ENCODE measurements at places on chromosomes 6 and 20.

DNA sequence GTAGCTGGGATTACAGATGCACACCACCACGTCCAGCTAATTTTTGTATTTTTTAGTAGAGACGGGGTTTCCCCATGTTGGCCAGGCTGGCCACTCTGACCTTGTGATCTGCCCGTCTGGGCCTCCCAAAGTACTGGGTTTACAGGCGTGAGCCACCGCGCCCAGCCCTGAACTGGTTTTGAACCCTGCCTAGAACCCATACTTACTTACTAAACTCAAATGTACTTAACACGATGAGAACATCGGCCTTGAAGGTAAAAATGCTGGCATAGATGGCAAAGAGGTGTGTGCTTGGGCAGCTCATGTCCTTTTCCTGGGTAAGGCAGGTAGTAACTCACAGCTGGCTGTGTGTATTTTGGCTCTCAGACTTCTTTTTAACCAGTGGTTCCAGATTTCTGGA lies 3.2 kb upstream of the ARMC12 start:
- no peaks in the 10 kb centered on the region for H3K36me3 ChIP-seq
- H3K27ac ChIP-seq, result no peak overlapping the region
- H3K4me3 ChIP-seq, result no peak overlapping the region
- DNase-seq, result no peak
- no peaks in the 10 kb centered on the region for H3K27me3 ChIP-seq

DNA sequence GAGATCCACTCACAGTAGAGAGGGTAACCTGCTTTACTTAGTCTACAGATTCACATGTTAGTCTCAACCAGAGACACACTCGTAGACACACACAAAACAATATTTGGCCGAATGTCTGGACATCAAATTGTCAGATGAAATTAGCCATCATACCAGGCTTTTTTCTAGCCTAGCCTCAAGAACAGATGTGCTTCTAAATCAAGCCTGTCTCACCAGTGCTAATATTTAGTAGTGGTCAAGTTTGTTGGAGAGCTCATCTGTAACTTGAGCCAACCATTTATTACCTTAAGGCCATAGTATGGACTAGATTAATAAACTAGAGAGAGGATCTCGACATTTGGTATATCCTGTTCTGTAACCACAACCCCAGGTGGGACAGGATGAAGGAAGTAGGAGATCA lies 1118.8 kb upstream of the MAP3K7 start:
- no peaks in the 10 kb centered on the region for H3K27me3 ChIP-seq
- no peaks in the 10 kb centered on the region for H3K36me3 ChIP-seq
- no peak for DNase-seq
- H3K4me3 ChIP-seq, result no peak overlapping the region
- no peak overlapping the region for H3K27ac ChIP-seq

- H3K4me3 ChIP-seq, result no peak overlapping the region
- DNase-seq, result no peak
- no peaks in the 10 kb centered on the region for H3K4me1 ChIP-seq
- H3K27ac ChIP-seq, result no peak overlapping the region
- no peaks in the 10 kb centered on the region for H3K27me3 ChIP-seq
Measured at GRCh38 chr6:86122086-86122485, 479.4 kb upstream of the SYNCRIP start.

- peaks cover 56% of the 10 kb centered on the region for H3K27me3 ChIP-seq
- H3K4me1 ChIP-seq, result peaks cover 30% of the 10 kb centered on the region
- no peak overlapping the region for H3K27ac ChIP-seq
- peak overlapping the region; percentile 29 for H3K4me3 ChIP-seq
- no peaks in the 10 kb centered on the region for H3K36me3 ChIP-seq
- no peak for DNase-seq
Measured at GRCh38 chr6:1382331-1382882, 7.0 kb upstream of the FOXF2 start.

GRCh38 chr6:149925974-149926777 lies 3.3 kb upstream of the RAET1G start:
- H3K4me1 ChIP-seq, result peaks cover 24% of the 10 kb centered on the region
- peak; percentile 61 for DNase-seq
- no peak overlapping the region for H3K4me3 ChIP-seq
- no peak overlapping the region for H3K27ac ChIP-seq
- H3K27me3 ChIP-seq, result peaks cover 58% of the 10 kb centered on the region

DNA sequence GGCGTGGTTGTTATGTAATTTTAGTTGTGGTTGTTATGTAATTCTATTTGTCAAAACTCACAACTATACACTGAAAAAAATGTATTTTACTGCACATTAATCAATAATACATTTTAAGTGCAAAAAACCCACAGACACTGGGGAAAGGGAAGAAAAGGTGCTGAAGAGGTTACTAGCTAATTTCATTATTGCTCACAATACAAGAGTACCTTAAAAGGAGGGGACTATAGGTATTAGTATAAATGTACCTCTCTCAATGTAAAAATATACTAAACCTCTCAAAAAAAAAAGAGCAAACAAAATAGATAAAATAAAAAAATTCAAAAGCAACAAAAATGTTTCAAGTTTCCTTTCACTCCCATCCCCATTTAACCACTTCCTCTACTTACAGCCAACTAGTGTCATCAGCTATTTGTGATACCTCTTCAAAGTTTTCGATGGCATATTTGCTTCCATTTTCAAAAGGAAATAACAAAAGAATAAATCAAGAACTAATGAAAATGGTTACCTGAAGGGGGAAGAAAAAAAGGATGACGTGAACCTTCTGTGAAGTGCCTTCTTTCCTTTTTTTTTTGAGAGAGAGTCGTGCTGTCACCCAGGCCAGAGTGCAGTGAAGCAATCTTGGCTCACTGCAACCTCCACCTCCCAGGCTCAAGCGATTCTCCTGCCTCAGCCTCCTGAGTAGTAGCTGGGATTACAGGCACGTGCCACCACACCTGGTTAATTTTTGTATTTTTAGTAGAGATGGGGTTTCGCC lies 30.2 kb downstream of the RANBP9 start:
- H3K4me3 ChIP-seq, result peak overlapping the region; percentile 13
- no peaks in the 10 kb centered on the region for H3K27me3 ChIP-seq
- no peaks in the 10 kb centered on the region for H3K36me3 ChIP-seq
- peak overlapping the region; percentile 58 for H3K27ac ChIP-seq

- no peaks in the 10 kb centered on the region for H3K36me3 ChIP-seq
- no peak for DNase-seq
- H3K4me3 ChIP-seq, result peak overlapping the region; percentile 69
- H3K27me3 ChIP-seq, result peaks cover 26% of the 10 kb centered on the region
- H3K4me1 ChIP-seq, result peaks cover 17% of the 10 kb centered on the region
Measured at GRCh38 chr6:10838794-10839333, 525 bp upstream of the MAK start.

DNA sequence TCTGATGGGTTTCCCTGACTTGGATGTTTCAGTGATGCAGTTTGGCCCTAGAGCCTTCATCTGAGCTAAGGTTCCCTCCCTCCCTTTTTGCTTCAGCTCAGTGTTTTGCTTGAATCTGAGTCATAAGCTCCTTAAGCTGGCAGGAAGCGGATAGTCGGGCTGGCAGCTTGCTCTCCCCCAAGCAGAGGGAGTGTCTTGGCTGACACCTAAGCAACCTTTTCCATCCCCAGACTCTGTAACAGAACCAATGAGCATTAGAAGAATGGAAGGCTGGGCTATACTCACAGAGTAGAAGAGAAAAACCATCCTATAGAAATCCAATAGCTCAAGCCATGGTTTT lies 98.3 kb downstream of the HAO1 start:
- no peak overlapping the region for H3K4me3 ChIP-seq
- no peak for DNase-seq
- no peaks in the 10 kb centered on the region for H3K27me3 ChIP-seq

DNA sequence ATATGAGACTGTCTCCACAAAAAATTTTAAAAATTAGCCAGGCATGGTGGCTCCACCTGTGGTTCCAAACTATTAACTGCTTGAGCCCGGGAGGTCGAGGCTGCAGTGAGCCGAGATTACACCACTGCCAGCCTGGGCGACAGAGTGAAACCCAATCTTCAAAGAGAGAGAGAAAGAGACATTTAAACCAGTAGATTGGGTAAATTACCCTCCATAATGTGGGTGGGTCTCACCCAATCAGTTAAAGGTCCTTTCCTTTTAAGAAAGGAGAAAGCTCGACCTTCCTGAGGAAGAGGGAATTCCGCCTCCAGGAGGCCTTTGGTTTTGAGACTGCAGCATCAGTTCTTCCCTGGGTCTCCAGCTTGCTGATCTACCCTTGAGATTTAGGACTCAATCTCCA lies 25.2 kb upstream of the SCML4 start:
- no peak for DNase-seq
- no peak overlapping the region for H3K27ac ChIP-seq
- H3K36me3 ChIP-seq, result no peaks in the 10 kb centered on the region
- H3K4me1 ChIP-seq, result peaks cover 12% of the 10 kb centered on the region

GRCh38 chr6:90144928-90145555 lies 151.6 kb downstream of the BACH2 start:
- no peaks in the 10 kb centered on the region for H3K4me1 ChIP-seq
- H3K36me3 ChIP-seq, result no peaks in the 10 kb centered on the region
- H3K27ac ChIP-seq, result no peak overlapping the region

DNA sequence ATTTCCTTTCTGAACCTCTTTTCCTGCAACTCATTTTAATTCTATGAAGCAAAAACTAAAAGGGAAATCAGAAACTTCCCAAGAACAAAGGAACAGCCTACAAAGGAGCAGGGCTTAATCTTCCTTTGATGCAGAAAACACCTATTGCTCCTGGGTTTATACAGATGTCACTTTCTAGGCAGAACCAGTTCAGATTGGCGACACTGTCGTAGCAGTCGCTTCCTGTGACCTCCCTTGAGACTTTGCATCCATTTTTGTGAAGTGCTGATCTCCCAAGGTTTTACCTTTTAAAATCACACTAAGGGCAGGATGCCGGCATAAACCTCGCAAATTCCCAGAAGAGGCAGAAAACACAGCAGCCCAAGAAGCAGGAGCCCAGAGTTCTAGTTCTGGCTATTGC lies 40.1 kb downstream of the JAG1 start:
- no peak for DNase-seq
- no peak overlapping the region for H3K27ac ChIP-seq
- no peaks in the 10 kb centered on the region for H3K4me1 ChIP-seq

GRCh38 chr6:157873735-157874344 lies 50.8 kb downstream of the SNX9 start:
- H3K36me3 ChIP-seq, result peaks cover 21% of the 10 kb centered on the region
- H3K4me3 ChIP-seq, result no peak overlapping the region
- no peaks in the 10 kb centered on the region for H3K27me3 ChIP-seq

GRCh38 chr20:63461104-63461763 lies 11.2 kb downstream of the KCNQ2 start:
- H3K27ac ChIP-seq, result no peak overlapping the region
- H3K4me3 ChIP-seq, result no peak overlapping the region
- H3K27me3 ChIP-seq, result peaks cover 9% of the 10 kb centered on the region
- H3K4me1 ChIP-seq, result peaks cover 3% of the 10 kb centered on the region

GRCh38 chr20:41872930-41873329 lies 254.8 kb upstream of the CHD6 start:
- H3K27ac ChIP-seq, result no peak overlapping the region
- H3K4me1 ChIP-seq, result no peaks in the 10 kb centered on the region
- H3K27me3 ChIP-seq, result no peaks in the 10 kb centered on the region
- H3K4me3 ChIP-seq, result no peak overlapping the region

- no peaks in the 10 kb centered on the region for H3K36me3 ChIP-seq
- H3K27ac ChIP-seq, result no peak overlapping the region
Measured at GRCh38 chr6:107314531-107314939, 144.8 kb downstream of the PDSS2 start.

DNA sequence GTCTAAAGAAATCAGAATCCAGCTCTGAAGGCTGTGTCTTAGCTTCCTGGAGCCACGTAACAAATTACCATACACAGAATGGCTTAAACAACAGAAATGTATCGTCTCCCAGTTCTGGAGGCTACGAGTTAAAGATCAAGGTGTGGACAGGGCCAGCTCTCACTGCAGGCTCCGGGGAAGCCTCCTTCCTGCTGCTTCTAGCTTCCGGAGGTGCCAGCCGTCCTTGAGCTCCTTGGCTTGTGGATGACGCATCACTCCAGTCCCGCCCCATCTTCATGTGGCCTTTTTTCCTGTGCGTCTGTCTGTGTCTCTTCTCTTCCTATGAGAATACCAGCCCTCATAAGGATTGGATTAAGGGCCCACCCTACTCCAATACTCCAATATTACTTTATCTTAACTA lies 319.1 kb upstream of the QKI start:
- no peak overlapping the region for H3K27ac ChIP-seq
- no peaks in the 10 kb centered on the region for H3K36me3 ChIP-seq
- no peak overlapping the region for H3K4me3 ChIP-seq
- DNase-seq, result no peak
- no peaks in the 10 kb centered on the region for H3K27me3 ChIP-seq

DNA sequence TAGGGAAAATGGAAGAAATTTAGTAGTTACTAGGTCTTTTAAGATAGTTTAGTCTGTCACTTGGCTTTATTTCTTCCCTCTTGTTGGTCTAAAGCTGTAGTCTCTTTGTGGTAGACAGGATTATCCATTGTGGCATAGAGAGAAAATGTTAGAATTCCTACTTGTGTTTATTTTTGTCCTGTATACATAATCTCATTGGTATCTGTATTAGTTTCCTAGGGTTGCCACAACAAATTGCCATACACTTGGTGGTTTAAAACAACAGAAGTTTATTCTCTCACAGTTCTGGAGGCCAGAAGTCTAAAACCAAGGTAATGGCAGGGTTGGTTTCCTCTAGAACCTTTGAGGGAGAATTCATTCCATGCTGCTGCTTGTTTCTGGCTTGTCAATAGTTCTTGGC lies 119.4 kb downstream of the ZFAND3 start:
- no peak for DNase-seq
- H3K36me3 ChIP-seq, result no peaks in the 10 kb centered on the region
- no peak overlapping the region for H3K27ac ChIP-seq
- H3K4me1 ChIP-seq, result no peaks in the 10 kb centered on the region
- H3K4me3 ChIP-seq, result no peak overlapping the region

DNA sequence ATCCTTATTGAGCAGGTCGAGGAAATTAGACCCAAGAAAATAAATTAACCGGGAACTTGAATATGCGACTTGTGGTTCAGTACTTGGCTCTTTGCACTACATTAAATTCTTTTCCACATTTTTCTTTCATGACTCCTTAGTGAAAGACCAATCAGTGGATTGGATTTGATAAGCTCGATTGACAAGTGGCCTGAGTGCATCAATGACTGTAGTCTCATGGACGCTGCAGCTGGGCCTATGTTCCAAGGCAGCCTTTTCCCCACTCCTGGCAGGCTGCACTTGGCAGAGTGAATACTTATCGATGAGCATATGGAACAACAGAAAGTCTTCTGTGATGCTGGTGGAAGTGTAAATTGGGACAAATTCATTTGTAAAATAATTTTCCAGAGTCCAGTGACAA lies 210.8 kb upstream of the EXOC2 start:
- DNase-seq, result no peak
- H3K4me1 ChIP-seq, result no peaks in the 10 kb centered on the region
- no peak overlapping the region for H3K27ac ChIP-seq
- H3K36me3 ChIP-seq, result no peaks in the 10 kb centered on the region

- no peak overlapping the region for H3K27ac ChIP-seq
- no peaks in the 10 kb centered on the region for H3K27me3 ChIP-seq
- no peaks in the 10 kb centered on the region for H3K4me1 ChIP-seq
- H3K4me3 ChIP-seq, result no peak overlapping the region
Measured at GRCh38 chr20:57136734-57137133, 129.7 kb downstream of the BMP7 start.

DNA sequence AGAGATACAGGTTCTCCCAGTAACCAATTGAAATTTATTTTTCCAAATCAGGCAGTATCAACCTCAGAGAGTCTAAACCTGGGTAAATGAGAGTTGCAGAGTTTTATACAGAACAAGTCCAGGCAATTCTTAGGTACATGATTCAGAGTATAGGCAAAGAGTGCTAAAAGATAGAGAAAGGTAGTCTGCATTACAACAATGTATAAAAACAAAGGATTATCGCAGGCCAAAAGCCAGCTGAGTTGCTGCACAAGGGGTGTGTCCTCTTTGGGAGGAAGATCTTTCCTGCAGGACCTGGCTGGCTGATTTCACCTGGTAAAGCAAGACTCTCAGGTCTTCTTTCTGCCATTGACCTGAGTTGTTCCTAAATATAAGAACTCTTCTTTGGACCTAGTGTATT lies 48.9 kb upstream of the ECHDC1 start:
- H3K27ac ChIP-seq, result no peak overlapping the region
- no peaks in the 10 kb centered on the region for H3K4me1 ChIP-seq
- no peaks in the 10 kb centered on the region for H3K27me3 ChIP-seq
- H3K4me3 ChIP-seq, result no peak overlapping the region
